ENCODE measurements at places on chromosomes 12 and 14. TPM values are rescaled to one million over a fixed set of nuclear protein-coding genes. Genes with fewer than 3 reads are reported as not detected.

Gene TC2N
- total RNA-seq, result 12.1 TPM

Gene MYF6
- total RNA-seq, result not detected

Gene RABGGTA
- 14.0 TPM for total RNA-seq

Gene ELK3
- 17.6 TPM for total RNA-seq

Gene ASPG
- 0.83 TPM for total RNA-seq

Gene CCDC197
- total RNA-seq, result not detected

Gene SIX1
- total RNA-seq, result not detected

Gene GCH1
- 3.2 TPM for total RNA-seq

Gene VWF
- total RNA-seq, result 46.7 TPM
